Thymus (tissue), 14 donors: ENCODE measurements at places on chromosomes 3 and 15. TPM values are rescaled to one million over a fixed set of nuclear protein-coding genes. Genes with fewer than 3 reads are reported as not detected.

GRCh38 chr3:17151598-17152373 is 267.0 kb downstream of the PLCL2 start:
- no peak overlapping the region for H3K4me3 ChIP-seq
- peak overlapping the region; percentile 46 for H3K27ac ChIP-seq
- peaks cover 19% of the 10 kb centered on the region for H3K4me1 ChIP-seq
- H3K36me3 ChIP-seq, result peaks cover 22% of the 10 kb centered on the region
- no peaks in the 10 kb centered on the region for H3K27me3 ChIP-seq

- no peaks in the 10 kb centered on the region for H3K27me3 ChIP-seq
- H3K4me3 ChIP-seq, result no peak overlapping the region
- peaks cover 75% of the 10 kb centered on the region for H3K36me3 ChIP-seq
- no peaks in the 10 kb centered on the region for H3K4me1 ChIP-seq
- no peak overlapping the region for H3K27ac ChIP-seq
- no peak for DNase-seq
Observed at GRCh38 chr3:37037352-37037751, 44.0 kb downstream of the MLH1 start.

Gene METTL6
- 27.0 TPM for total RNA-seq

- H3K4me1 ChIP-seq, result no peaks in the 10 kb centered on the region
- no peak overlapping the region for H3K4me3 ChIP-seq
- H3K36me3 ChIP-seq, result no peaks in the 10 kb centered on the region
- no peak for DNase-seq
- H3K27ac ChIP-seq, result no peak overlapping the region
- no peaks in the 10 kb centered on the region for H3K27me3 ChIP-seq
Observed at GRCh38 chr3:126715432-126715831, 11.4 kb downstream of the CHCHD6 start.

DNA sequence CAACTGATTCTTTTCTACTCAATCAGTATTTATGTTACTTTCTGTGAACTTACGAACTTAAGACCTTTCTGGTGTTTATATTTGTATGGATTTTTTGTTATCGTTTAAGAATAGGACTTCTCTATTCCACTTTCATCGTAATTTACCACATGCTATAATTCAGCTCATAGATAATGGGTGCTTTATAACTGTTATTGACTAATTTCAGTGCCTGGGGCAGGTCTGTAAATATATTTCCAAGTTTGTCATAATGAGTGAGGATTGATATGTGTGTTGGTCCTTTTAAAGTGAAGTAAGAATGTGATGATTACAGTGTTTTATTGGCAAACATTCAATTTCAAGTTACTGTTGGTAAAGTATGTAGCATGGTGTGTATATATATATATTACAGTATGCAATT is 1.8 kb upstream of the NAALADL2 start:
- H3K27me3 ChIP-seq, result no peaks in the 10 kb centered on the region

DNA sequence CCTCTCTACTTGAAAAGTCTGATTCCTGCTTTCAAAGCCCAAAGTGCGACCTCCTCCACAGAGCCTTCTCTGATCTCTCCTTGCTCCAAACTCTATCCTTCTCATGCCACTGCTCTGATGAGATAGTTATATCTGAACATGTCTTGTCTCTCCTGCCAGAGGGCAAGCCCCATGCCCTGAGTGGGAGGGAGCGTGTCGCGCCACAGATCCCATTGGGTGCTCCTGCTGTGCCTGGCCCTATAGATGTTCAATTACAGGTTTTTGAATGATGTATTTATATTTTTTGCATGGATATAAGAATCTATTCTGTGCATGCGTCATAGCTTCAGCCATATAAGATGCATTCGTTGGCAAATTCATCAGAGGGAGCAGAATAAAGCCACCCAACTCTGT is 20.4 kb downstream of the CORO2B start:
- no peaks in the 10 kb centered on the region for H3K36me3 ChIP-seq
- H3K27me3 ChIP-seq, result peaks cover 1% of the 10 kb centered on the region
- no peak for DNase-seq

GRCh38 chr3:101803173-101803782 is 24.3 kb downstream of the NXPE3 start:
- H3K4me1 ChIP-seq, result no peaks in the 10 kb centered on the region
- H3K27ac ChIP-seq, result no peak overlapping the region
- H3K4me3 ChIP-seq, result no peak overlapping the region
- H3K27me3 ChIP-seq, result no peaks in the 10 kb centered on the region
- DNase-seq, result peak; percentile 52

Gene FHIT
- 13.2 TPM for total RNA-seq

DNA sequence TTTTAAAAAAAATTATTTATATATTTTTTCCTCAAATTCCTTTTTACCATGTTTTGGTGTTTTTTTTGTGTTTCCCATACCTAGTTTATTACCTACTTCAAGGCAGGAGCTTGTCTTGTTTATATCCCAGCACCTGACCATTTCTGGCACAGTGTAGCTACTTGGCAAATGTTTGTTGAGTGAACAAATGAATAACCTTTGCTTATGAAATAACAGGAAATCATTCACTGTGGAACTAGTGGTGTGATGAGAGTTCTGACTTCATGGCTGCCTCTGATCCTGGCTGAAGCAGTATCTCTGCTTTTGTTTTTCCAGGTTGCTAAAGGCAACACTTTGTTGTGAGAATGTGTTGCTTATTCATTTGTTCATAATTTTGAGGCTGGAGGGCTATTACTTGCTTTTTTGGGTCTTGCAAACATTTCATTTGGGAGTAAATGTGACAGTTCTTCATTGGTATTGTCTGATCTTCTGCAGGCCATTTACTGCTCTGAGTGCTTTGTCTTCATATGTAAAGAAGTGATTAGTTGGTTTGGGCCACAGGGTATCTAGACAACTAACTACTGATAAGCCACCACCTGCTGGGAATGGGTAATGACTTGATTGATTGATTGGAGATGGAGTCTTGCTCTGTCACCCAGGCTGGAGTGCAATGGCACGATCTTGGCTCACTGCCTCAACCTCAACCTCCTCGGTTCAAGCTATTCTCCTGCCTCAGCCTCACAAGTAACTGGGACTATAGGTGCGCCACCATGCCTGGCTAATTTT is 5.7 kb downstream of the RAD54L2 start:
- DNase-seq, result no peak
- H3K27me3 ChIP-seq, result no peaks in the 10 kb centered on the region
- H3K4me3 ChIP-seq, result no peak overlapping the region
- H3K4me1 ChIP-seq, result no peaks in the 10 kb centered on the region
- H3K27ac ChIP-seq, result no peak overlapping the region

GRCh38 chr3:46566040-46566641 is at the start of gene LRRC2:
Gene LRRC2, minus strand, starts transcription at chr3:46566302. Its CDS starts 14,711 bp downstream, at chr3:46551591.
- peaks cover 27% of the 10 kb centered on the region for H3K27me3 ChIP-seq
- peaks cover 3% of the 10 kb centered on the region for H3K4me1 ChIP-seq
- no peak for DNase-seq
- H3K27ac ChIP-seq, result no peak within 1 kb of the TSS
- H3K4me3 ChIP-seq, result peak within 1 kb of the TSS; percentile 59

- H3K4me3 ChIP-seq, result no peak overlapping the region
- H3K27ac ChIP-seq, result no peak overlapping the region
- no peaks in the 10 kb centered on the region for H3K36me3 ChIP-seq
Observed at GRCh38 chr3:72234391-72234790, 449.4 kb upstream of the PROK2 start.

DNA sequence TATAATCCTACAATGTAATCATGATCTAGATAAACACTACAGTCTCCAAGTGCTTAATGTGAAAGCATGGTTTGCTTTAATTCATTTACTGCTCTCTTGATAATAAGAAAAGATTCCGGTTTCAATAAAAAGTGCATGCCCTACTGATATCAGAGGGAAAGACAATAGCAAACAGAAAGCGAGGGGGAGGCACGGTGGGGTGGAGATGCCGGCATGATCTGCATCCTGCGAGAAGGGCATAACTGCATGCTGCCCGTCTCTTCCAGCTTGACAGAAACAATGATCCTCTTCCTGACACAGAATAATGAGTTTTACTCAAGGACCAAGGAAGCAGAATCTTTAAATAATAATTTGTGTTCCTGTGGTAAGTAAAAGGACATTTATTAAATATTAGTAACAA is 51.7 kb downstream of the GOLIM4 start:
- no peaks in the 10 kb centered on the region for H3K4me1 ChIP-seq
- no peaks in the 10 kb centered on the region for H3K36me3 ChIP-seq
- DNase-seq, result no peak

Gene CISH
- 10.2 TPM for total RNA-seq

Gene CPLX3
- 0.05 TPM for total RNA-seq

- no peaks in the 10 kb centered on the region for H3K27me3 ChIP-seq
- H3K4me3 ChIP-seq, result no peak overlapping the region
- no peaks in the 10 kb centered on the region for H3K4me1 ChIP-seq
- H3K27ac ChIP-seq, result no peak overlapping the region
- H3K36me3 ChIP-seq, result no peaks in the 10 kb centered on the region
- DNase-seq, result no peak
Observed at GRCh38 chr3:79139395-79140068, 628.3 kb downstream of the ROBO1 start.

Gene TRH
- total RNA-seq, result 0.52 TPM

Gene EBLN2
- total RNA-seq, result 4.2 TPM

- DNase-seq, result peak; percentile 54
- H3K27me3 ChIP-seq, result no peaks in the 10 kb centered on the region
- peaks cover 17% of the 10 kb centered on the region for H3K4me1 ChIP-seq
- peak overlapping the region; percentile 37 for H3K4me3 ChIP-seq
- H3K27ac ChIP-seq, result peak overlapping the region; percentile 64
- no peaks in the 10 kb centered on the region for H3K36me3 ChIP-seq
Observed at GRCh38 chr3:152245498-152246170, 23.1 kb upstream of the MBNL1 start.

GRCh38 chr3:25099666-25100065 is 328.4 kb upstream of the RARB start:
- H3K36me3 ChIP-seq, result no peaks in the 10 kb centered on the region
- no peak for DNase-seq
- no peaks in the 10 kb centered on the region for H3K4me1 ChIP-seq
- no peak overlapping the region for H3K4me3 ChIP-seq

DNA sequence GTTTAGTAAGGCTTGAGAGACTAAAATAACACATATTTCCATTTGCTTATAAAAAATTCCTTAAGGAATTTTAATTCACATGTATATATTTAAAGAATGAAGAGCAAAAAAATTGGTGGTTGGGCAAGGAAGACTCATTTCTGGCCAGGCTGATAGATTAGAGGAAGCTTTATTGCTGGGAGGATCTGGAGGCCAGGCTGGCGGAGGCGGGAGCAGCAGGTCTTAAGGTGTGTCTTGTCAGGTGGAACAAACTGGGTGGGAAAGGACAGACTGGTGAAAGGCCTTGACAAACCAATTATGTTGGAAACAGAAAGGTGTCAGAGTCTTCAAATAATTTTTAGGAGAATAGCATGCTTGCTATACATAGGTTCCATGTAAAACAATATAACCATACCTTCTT is 124.7 kb downstream of the EPHA3 start:
- H3K4me1 ChIP-seq, result no peaks in the 10 kb centered on the region
- no peaks in the 10 kb centered on the region for H3K36me3 ChIP-seq
- no peak overlapping the region for H3K4me3 ChIP-seq
- DNase-seq, result no peak
- no peaks in the 10 kb centered on the region for H3K27me3 ChIP-seq
- no peak overlapping the region for H3K27ac ChIP-seq

GRCh38 chr15:32790352-32790999 is 72.7 kb downstream of the GREM1 start:
- H3K36me3 ChIP-seq, result no peaks in the 10 kb centered on the region
- no peaks in the 10 kb centered on the region for H3K27me3 ChIP-seq
- H3K4me1 ChIP-seq, result no peaks in the 10 kb centered on the region
- H3K27ac ChIP-seq, result no peak overlapping the region
- H3K4me3 ChIP-seq, result no peak overlapping the region

- H3K4me1 ChIP-seq, result peaks cover 80% of the 10 kb centered on the region
- H3K4me3 ChIP-seq, result no peak overlapping the region
- no peak for DNase-seq
- H3K36me3 ChIP-seq, result peaks cover 17% of the 10 kb centered on the region
- H3K27ac ChIP-seq, result peak overlapping the region; percentile 99
Observed at GRCh38 chr3:32459450-32459849, 43.2 kb downstream of the CMTM6 start.

DNA sequence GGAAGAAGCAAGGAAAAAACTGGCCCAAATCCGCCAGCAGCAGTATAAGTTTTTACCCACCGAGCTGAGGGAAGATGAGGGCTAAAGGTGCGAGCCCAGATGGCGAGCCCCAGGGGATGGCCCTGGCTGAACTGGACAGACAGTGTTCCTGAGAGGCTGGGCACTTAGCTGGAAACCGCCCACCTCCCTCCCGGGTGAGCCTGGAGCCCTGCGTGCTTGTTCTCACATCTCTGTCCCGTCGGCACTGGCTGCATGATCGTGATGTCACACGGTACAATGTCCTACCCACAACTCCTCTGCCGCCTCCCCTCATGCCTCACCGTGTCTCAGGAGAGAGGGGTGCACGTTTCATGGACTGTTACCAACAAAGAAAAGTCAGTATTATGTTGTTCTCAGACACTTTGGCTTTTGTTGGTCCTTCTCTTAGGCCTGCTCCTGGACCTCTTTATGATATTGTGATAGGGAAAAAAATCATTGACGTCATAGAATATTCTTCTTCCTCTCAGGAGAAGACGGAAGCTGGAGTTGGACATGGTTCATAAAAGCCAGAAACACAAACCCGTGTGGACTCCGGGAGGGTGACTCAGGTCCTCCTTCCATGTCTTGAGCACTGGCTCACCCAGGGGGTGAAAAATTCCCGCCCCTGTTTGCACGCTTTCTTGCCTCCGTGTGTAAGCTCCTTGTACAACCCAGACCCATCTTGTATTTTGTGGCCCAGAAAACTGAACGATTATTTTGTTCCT is 201.8 kb upstream of the TPM1 start:
- H3K27me3 ChIP-seq, result no peaks in the 10 kb centered on the region
- H3K36me3 ChIP-seq, result no peaks in the 10 kb centered on the region
- no peak overlapping the region for H3K4me3 ChIP-seq
- no peak for DNase-seq
- H3K27ac ChIP-seq, result no peak overlapping the region

Gene GPR160
- total RNA-seq, result 7.7 TPM

GRCh38 chr15:73922186-73923151 is 3.8 kb upstream of the LOXL1 start:
- peaks cover 41% of the 10 kb centered on the region for H3K4me1 ChIP-seq
- DNase-seq, result no peak
- peaks cover 23% of the 10 kb centered on the region for H3K27me3 ChIP-seq

DNA sequence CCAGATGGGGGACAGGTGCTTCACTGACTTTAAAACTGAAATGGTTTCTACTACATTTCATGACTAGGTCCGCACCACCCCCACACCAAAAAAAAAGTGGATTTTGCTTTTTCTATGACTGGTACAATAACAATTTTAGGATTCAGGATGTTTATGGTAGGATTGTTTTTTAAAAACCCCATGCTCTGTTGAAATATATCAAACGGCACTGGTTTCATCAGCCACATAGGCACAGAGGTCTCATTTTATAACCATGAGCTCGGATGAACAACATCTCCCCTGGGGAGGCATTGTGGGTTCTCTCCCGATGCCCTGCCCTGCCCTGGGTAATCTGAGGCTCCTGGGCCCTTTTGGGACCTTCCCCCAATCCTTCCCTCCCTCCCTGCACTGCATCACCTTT is 202.7 kb upstream of the KBTBD8 start:
- peaks cover 10% of the 10 kb centered on the region for H3K27me3 ChIP-seq
- H3K36me3 ChIP-seq, result no peaks in the 10 kb centered on the region
- H3K4me3 ChIP-seq, result no peak overlapping the region
- H3K4me1 ChIP-seq, result no peaks in the 10 kb centered on the region
- H3K27ac ChIP-seq, result no peak overlapping the region
- no peak for DNase-seq

- H3K27ac ChIP-seq, result no peak overlapping the region
- peaks cover 13% of the 10 kb centered on the region for H3K4me1 ChIP-seq
- H3K27me3 ChIP-seq, result no peaks in the 10 kb centered on the region
- H3K36me3 ChIP-seq, result no peaks in the 10 kb centered on the region
Observed at GRCh38 chr3:143826296-143826695, 22.0 kb downstream of the SLC9A9 start.

Gene BUB1B
- 48.3 TPM for total RNA-seq

GRCh38 chr15:67854358-67854757 is 14.5 kb upstream of the RNU6-1 start:
- no peak overlapping the region for H3K27ac ChIP-seq
- no peaks in the 10 kb centered on the region for H3K36me3 ChIP-seq
- H3K27me3 ChIP-seq, result no peaks in the 10 kb centered on the region
- no peak overlapping the region for H3K4me3 ChIP-seq
